ENCODE measurements at places on chromosomes 4 and X.

- DNase-seq: no peak
These were observed 1.6 kb downstream of the SHISA3 start for GRCh38 chr4:42398871-42399331.

GRCh38 chr4:185307136-185307950, 88.4 kb downstream of the LRP2BP start:
- DNase-seq: no peak

DNA sequence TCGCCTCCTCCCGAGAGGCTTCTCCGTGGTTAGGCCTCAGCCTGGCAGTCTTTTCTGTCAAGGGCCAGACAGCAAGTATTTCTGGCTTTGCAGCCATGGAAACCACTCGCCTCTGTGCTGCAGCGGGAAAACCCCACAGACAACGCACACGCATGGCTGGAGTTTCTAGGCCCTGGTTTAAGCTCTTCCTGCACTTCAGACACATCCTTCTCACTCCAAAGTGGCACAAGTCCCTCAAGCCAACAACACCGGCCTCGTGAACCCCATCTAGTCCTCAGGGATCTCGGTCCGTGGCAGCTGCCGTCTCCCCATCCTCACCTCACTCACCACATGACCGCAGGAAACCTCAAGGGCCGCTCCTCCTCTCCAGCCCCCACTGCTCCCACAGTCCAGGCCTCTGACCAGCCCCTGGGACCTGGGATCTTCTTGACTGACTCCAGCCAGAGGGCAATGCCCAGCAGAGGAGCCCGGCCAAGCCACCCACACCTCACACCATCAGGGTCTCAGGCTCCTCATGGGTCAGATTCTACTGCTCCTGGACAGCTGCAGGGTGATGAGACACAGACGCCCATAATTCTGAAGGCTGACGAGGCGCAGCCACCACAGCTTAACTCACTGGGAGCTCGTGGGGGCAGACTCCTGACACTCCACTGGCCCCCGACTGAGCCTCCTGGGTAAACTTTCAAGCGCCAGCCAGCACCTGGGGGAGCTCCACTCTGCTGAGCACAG, 21.7 kb downstream of the LETM1 start:
- DNase-seq: no peak

GRCh38 chrX:151771726-151772125, 37.2 kb downstream of the CNGA2 start:
- DNase-seq: no peak

DNA sequence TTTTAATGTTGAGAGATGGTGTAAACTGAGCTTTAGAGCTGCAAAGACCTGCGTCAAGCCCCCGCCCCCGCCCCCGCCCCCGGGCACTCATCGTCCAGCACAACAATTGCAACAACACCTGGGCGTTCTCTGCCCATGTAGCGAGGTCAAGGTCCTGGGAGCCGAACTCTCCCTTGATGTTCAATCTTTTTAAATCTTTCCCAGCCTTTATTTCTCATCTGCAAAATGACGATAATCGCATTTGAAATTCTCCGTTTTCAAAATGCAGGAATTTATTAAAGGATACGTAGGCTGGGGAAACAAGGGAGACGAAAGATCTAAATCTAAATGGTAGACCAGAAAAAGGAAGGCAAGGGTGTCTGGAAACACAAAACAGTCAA, 648 bp upstream of the MSMO1 start:
- no peak for DNase-seq

GRCh38 chrX:96551322-96551872, 133.2 kb upstream of the DIAPH2 start:
- no peak for DNase-seq

DNA sequence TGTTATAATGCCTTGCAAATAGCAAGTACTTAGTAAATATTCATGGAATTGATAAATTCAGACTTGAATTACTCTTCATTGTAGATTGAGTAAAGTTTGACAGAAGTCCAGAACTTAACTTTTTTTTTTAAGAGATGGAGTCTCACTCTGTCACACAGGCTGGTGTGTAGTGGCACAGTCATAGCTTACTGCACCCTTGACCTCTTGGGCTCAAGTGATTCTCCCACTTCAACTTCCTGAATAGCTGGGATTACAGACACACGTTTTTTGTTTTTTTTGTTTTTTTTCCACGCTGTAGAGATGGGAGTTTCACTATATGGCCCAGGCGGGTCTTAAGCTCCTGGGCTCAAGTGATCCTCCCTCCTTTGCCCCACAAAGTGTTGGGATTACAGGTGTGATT, 32.1 kb downstream of the UBE2K start:
- peak; percentile 46 for DNase-seq

DNA sequence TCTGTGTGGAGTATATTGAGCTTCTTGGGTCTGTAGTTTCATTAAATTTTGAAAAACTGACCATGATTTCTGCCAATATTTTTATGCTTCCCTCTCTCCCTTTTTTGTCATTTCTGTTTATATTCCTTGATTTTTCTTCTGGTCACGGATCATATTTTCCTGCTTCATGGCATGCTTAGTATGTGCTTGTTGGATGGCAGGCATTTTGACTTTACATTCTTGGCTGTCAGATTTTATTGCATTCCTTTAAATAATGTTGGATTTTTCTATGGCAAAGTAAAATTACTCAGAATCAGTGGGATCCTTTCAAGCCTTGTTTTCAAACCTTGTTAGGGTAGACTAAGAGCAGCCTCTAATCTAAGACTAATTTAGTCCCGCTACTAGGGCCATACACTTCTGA, 531.8 kb downstream of the IL15 start:
- DNase-seq: peak; percentile 26

DNA sequence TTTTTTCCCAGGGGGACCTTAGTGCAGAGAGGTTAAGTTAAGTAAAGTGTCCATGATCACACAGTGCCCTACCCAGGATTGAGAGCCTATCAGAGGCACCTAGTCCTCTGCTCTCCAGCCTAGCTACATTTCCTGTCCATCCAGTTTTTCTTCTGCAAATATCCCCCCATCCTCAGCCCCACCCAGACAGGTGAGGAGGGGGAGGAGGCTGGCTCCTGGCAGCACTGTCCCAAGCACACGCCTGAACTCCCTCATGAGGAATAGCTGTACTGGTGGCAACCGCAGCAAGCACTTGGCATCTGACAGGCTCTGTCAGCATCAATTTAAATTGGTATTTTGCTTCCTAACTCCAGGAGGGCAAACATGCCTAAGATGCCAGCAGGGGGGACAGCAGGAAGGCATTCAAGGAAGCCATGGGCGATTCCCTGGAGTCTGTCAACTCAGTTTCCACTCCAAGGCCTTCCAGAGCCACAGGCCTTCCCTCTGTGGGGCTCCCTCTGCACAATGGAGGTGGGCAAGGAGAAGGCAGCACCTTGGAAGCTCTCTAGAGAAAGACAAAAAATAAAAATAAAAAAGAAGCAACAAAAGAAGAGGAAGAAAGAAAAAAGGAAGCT, 6.4 kb upstream of the FRMPD3 start:
- no peak for DNase-seq

- no peak for DNase-seq
These were observed 34.7 kb downstream of the CCKAR start for GRCh38 chr4:26455571-26455970.

- no peak for DNase-seq
These were observed 11.1 kb downstream of the TXLNG start for GRCh38 chrX:16797358-16797757.

GRCh38 chr4:96406742-96407141, 566.8 kb downstream of the PDHA2 start:
- no peak for DNase-seq

DNA sequence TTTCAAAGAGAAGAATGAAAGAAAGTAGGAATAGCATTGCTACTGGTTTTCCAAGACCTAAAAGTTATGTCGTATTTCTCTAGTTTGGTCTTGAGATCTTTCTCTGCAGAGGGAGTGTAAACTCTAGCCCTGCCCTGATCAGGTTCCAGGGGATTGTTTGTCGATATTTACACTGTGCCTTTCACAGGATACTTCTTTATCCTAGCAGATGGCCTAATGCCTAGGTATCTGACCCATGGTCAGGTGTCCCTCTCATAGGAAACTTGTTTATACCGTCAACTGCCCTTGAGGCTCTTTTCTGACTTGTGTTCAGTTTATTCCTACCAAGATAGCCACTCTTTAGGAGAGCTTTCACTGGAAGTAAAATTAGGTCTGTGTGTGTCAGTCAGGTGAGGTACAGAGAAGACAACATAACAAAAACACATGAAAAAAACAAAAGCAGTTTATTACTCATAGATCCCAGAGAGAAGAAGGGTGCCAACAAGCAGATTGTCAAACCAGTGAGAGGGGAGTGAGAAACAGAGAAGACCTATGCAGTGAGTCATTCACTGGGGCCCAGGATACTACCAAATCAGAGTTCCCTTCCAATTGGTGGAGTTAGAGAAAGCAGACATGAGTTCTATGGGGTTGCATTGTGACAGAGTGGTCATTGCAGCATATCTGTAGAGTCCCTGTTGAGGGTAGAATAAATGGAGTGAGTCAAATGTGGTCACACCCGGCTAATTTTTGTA, 40.6 kb upstream of the THOC2 start:
- no peak for DNase-seq

GRCh38 chr4:180539284-180539683, 1703.9 kb upstream of the TENM3 start:
- DNase-seq: no peak

DNA sequence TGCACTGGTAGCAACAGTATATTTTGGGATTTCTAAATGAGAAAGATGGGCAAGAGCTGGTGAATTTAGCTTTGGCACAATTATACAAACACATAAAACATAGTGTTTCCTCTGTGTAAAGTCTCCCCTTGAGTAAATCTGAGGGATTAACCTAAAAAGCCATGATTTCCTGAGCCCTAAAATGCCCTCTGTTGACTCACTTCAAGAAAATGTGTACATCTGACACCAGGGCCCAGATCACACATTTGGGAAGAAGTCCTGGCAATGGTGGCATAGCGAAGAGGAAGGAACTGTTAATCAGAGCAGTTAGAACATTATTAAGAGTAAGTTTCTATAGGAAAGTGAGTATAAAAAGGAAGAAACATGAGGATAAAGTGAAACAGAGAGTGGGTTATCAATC, 338.5 kb downstream of the SPOCK3 start:
- no peak for DNase-seq

DNA sequence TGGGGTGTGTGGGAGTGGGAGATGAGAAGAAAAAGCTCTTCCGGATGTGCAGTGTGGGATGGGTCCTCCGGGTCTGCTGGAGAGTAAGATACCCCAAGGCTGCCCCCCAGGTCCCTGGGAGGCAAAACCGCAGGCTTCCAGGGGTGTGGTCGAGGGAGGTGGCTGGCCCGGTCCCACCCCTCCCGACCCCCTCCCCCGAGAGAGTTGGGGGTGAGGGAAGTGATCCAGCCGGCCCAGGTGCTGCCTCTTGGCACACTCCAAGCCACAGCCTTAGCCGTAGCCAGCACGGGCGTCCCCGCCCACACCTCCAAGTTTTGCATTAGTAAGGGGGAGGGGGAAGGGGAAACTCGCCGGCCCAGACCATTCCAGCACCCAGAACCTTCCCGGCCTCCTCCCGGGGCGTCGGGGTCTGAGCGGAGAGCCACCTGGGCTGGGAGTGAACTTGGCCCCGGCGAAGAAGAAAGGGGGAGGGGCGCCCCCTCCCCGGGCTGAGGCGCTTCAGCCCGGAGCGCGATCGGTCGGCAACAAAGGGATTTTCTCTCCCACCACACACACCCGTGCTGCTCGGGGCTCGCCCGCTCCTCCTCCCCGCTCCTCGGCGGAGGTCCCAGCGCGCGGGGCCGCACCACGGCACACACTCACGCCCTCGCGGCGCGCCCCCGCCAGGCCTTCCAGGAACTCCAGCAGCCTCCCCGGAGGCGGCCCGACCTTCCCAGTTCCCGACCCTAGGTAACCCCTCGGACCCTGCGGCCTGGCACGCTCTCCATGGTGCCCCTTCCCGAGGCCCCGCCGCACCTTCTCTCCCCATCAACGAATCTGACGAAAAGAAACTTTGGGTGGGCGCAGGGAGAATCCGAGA, 14.4 kb downstream of the BCOR start:
- no peak for DNase-seq

GRCh38 chrX:100587861-100588260, 3.1 kb downstream of the TNMD start:
- DNase-seq: no peak

- peak; percentile 89 for DNase-seq
These were observed 8.7 kb upstream of the PPP3CA start for GRCh38 chr4:101355767-101356702.

DNA sequence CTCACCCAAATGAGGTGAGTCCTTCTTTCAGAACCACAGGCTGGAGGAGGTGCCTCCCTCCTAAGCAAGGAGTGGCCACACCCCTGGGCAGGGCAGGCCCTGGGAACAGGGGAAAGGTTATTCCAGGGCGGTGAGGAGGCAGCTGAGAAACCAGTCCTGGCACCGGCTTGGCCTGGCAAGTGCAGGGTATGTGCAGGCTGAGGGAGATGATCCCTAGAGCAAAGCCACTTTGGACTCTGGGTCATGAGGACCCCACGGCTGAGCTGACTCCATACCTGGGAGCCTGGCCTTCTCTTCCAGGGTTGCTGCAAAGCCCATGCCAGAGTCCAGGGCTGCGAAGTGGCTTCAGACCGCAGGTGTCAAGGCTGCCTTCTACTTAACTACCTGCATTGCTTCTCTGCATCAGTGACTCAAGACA, 49.5 kb upstream of the HELT start:
- no peak for DNase-seq

DNA sequence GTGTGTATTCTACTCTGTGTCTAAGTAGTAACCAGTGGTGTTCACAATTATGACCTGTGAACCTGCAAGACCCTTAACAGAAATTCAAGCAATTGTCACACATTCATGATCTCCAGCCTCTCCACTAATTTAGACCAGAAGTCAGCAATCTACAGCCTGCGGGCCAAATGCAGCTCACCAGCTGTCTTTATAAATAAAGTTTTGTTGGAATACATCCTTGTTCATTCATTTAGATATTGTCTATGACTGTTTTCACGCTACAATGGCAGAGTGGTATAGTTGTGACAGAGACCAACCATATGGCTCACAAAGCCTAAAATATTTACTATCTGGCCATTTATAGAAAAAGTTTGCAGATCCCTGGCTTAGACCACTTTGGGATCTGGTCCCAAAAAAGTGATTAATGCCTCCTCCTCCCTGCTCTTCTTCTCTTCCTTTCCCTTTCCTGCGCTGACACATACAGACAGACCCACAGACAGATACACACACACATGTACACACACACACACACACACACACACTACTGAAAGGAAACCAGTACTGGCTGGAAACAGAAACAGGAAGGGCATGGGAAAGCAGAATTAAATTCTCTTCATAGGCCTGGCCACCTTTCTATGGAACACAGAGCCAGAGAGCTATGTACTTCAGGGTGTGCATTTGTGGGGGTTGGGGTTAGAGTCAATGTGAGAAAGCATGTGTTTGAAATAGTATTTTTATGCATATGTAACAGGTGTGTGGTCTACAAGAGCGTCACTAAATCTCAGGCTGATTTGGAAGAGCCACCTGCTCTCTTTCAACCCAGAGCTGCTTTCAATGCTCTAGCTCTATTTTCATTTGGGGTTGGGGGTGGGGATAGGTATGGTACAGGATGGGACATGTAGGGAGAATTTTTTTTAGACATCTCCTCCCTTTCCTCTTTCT, 49.7 kb upstream of the TMEM164 start:
- DNase-seq: no peak

GRCh38 chrX:28697732-28698131, 110.5 kb downstream of the IL1RAPL1 start:
- no peak for DNase-seq

GRCh38 chr4:128286474-128287058, 1.0 kb downstream of the PGRMC2 start:
- peak; percentile 56 for DNase-seq

GRCh38 chr4:102531462-102531861, 30.3 kb downstream of the NFKB1 start:
- DNase-seq: peak; percentile 35

Measured in EL (cell line).